ENCODE measurements at places on chromosomes 13 and 19. TPM values are rescaled to one million over a fixed set of nuclear protein-coding genes. Genes with fewer than 3 reads are reported as not detected.

DNA sequence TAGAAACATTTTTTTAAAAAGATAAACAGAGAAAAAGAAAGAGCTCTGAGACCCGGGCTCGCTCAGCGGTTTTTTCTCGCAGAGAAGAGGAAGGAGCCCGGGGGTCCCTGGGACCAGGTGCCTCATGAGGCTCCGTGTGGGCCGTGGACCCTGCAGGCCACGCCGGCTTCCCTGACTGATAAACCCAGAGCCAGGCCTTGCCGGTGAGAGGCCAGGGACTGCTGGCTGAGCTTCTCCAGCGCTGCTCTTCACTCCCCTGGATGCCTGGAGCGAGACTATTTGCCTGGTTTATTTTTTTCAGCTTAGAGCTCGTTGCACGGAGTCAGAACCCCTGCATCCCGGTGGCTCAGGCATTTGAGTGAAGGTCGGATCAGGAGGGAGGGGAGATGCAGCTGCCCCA, 53.4 kb upstream of the F7 start:
- no peak for DNase-seq

DNA sequence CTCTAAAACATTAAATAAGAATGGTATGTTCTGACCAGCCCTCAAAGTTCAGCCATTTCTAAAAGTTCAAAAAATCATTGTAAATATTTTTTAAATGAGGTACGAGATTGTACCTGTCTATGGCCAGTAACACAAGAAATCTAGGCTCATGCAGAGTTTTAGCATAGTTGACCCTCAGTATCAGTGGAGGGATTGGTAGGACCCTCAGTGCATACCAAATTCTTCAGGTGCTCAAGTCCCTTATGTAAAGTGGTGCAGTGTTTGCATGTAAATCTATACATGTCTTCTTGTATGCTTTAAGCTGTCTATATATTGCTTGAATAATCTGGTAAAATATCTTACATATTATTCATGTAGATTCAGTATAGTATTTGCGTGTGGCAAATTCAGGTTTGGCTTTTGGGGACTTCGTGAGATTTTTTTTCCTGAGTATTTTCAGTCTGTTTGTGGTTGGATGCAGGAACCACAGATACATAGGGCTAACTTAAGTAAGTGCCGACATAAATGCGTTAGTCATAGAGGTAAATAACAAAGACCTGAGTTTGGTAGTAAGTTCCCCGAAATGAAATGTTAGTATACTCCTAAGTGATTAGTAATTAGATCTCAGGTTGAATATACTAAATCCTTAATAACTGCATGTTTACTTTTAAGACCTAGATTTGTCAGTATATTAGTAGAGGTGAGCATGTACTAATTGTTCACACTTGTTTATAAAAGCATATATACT, 7.8 kb downstream of the MIR17HG start:
- DNase-seq = no peak

DNA sequence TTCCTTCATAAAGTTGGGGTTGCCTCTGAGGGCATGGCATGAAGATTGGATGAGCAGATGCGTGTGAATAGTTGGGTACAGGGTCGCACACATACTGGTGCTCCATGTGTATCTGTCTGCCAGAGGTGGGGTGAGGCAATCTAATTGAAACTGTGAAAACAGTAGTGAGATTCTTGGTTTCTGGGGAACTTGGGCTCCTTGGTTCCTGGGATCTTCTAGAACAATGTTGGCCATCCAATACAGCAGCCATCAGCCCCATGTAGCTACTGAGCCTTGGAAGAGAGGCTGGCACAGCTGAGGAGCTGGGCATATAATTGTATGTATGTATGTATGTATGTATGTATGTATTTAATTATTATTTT, 616 bp downstream of the FCHO1 start:
- no peak for DNase-seq

GRCh38 chr13:50711996-50712395, 131.5 kb downstream of the DLEU7 start:
- no peak for DNase-seq

The TNFSF9 gene
- 1.8 TPM for total RNA-seq

DNA sequence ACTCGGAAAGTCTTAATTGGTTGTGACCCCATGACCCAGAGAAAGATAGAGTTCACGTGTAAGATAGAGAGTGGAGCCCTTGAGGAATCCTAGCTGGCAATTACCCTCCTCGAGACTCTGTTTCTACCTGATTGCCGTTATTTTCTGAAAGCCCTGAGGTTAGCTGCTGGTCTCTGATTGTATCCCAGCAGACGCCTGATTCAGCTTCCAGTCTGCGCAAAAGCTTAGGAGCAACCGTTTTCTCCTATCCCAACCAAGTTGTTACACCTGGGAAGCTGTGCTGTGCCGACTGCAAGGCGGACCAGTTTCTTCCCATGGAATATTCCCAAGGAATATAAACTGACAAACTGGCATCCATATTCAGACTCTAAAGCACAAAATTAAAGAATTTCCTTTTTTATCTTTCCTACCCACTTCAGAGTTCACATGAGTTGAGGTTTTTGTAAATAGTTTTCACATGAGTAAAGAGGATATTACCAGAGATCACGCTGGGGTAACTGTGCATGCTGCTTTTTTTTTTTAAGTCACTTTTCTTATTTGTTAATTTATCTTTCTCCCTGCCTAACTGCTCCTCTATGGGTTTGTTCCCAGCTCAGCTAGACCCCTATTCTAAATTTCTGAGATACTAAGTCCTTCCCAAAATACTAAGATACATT, 1.5 kb upstream of the TRPC4 start:
- no peak for DNase-seq

DNA sequence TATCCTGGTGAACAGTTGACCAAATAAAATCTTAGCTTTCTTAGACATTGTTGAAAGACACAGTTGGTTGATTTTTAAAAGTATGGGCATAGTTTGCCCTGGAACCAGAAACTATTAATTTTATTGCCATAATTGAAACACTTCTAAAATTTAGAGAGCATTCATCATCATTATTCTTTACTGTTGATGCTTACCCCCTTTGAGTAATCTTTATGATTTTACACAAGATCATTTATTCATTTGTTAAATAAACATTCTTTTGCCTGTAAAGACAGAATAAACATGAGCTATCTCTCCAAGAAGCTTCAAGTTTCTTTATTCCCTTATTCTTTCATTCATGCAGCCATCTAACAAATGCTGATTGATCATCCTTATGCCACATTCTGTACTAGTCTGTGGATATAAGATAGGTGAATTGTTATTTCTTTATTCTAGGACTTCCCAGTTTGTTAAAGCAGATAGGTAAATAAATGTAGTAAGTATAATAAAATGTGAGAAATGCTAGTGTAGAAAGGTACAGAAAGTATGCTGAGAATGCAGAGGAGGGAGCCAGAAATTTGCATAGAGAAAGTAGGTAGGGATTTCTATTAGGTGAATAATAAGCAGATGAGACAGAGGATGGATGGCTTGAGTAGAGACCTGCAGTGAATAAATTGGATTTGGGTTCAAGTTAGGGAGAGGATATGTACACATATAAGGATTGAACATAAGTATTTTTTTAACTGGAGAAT, 8.2 kb downstream of the SERTM1 start:
- DNase-seq = no peak
